ENCODE measurements at places on chromosomes 5 and 9. TPM values are rescaled to one million over a fixed set of nuclear protein-coding genes. Genes with fewer than 3 reads are reported as not detected.
A peak's percentile ranks its signal among the peaks of the same experiment; 100 is the strongest.

GRCh38 chr5:73018892-73019291, 63.1 kb downstream of the FCHO2 start:
- no peak overlapping the region for H3K27ac ChIP-seq
- H3K36me3 ChIP-seq: peaks cover 3% of the 10 kb centered on the region
- H3K4me3 ChIP-seq: no peak overlapping the region
- no peaks in the 10 kb centered on the region for H3K27me3 ChIP-seq
- DNase-seq: no peak
- H3K4me1 ChIP-seq: no peaks in the 10 kb centered on the region

GRCh38 chr5:170623576-170624181, 119.9 kb downstream of the KCNIP1 start:
- no peak overlapping the region for H3K4me3 ChIP-seq
- H3K27ac ChIP-seq: no peak overlapping the region
- no peaks in the 10 kb centered on the region for H3K4me1 ChIP-seq
- H3K27me3 ChIP-seq: no peaks in the 10 kb centered on the region

GRCh38 chr5:116764941-116765340, 190.3 kb upstream of the SEMA6A start:
- no peak overlapping the region for H3K4me3 ChIP-seq
- no peak overlapping the region for H3K27ac ChIP-seq

DNA sequence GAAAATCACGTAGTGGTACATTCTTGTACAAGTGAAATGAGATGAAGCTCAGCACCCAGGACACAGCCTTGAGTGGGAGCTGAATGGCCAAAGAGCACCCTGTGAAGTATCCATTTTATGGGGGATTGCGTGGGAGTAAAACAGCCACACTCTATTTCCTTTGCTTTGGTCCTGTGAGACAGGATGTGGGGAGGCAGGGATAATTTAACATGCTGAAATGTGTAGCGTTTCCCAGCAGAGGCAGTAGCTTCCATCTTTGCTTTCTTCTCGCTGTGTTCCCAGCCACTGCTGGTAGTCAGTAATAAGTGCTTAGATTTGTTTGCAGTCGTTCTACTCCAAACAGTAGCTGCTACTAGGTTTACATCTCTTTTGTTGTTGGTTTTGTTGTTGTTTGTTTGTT, 4.4 kb downstream of the IL31RA start:
- DNase-seq: no peak
- no peak overlapping the region for H3K27ac ChIP-seq
- H3K27me3 ChIP-seq: no peaks in the 10 kb centered on the region

DNA sequence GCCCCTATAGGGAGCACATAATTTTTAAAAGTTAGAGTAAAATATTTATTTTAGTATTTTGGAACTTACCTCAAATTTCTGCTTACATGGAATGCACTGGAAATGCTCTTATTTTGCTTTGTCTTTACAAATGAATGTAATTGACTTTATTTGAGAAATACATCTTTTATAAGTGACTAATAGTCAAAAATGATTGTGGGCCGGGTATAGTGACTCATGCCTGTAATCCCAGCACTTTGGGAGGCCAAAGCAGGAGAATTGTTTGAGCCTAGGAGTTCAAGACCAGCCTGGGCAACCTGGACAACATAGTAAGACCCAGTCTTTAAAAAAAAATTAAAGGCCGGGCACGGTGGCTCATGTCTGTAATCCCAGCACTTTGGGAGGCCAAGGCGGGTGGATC, 5.8 kb downstream of the HMGCR start:
- no peaks in the 10 kb centered on the region for H3K27me3 ChIP-seq
- H3K36me3 ChIP-seq: peaks cover 43% of the 10 kb centered on the region
- H3K4me3 ChIP-seq: no peak overlapping the region
- H3K4me1 ChIP-seq: peaks cover 31% of the 10 kb centered on the region

- no peaks in the 10 kb centered on the region for H3K4me1 ChIP-seq
- no peaks in the 10 kb centered on the region for H3K27me3 ChIP-seq
- H3K4me3 ChIP-seq: no peak overlapping the region
- H3K36me3 ChIP-seq: no peaks in the 10 kb centered on the region
- no peak overlapping the region for H3K27ac ChIP-seq
Measured at GRCh38 chr9:6938447-6938846, 180.7 kb downstream of the KDM4C start.

GRCh38 chr9:133342069-133342406, 5.9 kb downstream of the MED22 start:
- no peak for DNase-seq
- H3K27ac ChIP-seq: no peak overlapping the region
- no peaks in the 10 kb centered on the region for H3K27me3 ChIP-seq
- no peak overlapping the region for H3K4me3 ChIP-seq
- H3K4me1 ChIP-seq: peaks cover 3% of the 10 kb centered on the region

Gene SLC6A7
- total RNA-seq: not detected

DNA sequence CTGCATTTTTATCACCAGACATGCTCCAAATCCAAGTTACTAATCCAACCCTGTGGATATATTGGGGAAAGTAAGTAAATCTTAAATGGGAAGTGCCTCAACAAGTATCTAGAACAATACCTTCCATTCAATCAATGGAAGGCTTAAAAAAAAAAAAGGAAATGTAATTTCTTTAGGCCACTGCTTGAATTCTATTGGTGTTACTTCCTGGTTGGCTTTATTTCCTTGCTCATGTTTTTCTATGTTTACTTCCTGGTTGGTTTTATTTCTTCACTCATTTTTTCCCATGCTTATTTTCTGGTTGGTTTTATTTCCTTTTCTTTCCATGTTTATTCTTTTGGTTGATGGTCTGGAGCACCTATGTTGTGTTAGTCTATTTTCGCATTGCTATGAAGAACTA, 363.9 kb downstream of the KDM4C start:
- H3K27ac ChIP-seq: no peak overlapping the region
- no peaks in the 10 kb centered on the region for H3K4me1 ChIP-seq
- H3K36me3 ChIP-seq: no peaks in the 10 kb centered on the region
- no peak overlapping the region for H3K4me3 ChIP-seq

- no peaks in the 10 kb centered on the region for H3K27me3 ChIP-seq
- peaks cover 28% of the 10 kb centered on the region for H3K4me1 ChIP-seq
- no peak for DNase-seq
Measured at GRCh38 chr5:65967288-65968066, 41.1 kb downstream of the ERBIN start.

- H3K36me3 ChIP-seq: no peaks in the 10 kb centered on the region
- no peak overlapping the region for H3K27ac ChIP-seq
- no peaks in the 10 kb centered on the region for H3K27me3 ChIP-seq
- no peak overlapping the region for H3K4me3 ChIP-seq
- peaks cover 12% of the 10 kb centered on the region for H3K4me1 ChIP-seq
Measured at GRCh38 chr9:128911529-128912035, 9.2 kb upstream of the PHYHD1 start.

GRCh38 chr9:133394687-133395271, 18.6 kb downstream of the STKLD1 start:
- H3K27ac ChIP-seq: no peak overlapping the region
- no peaks in the 10 kb centered on the region for H3K4me1 ChIP-seq
- H3K36me3 ChIP-seq: no peaks in the 10 kb centered on the region
- H3K27me3 ChIP-seq: no peaks in the 10 kb centered on the region
- no peak overlapping the region for H3K4me3 ChIP-seq

GRCh38 chr5:112210430-112211005, 208.6 kb downstream of the EPB41L4A start:
- no peaks in the 10 kb centered on the region for H3K4me1 ChIP-seq
- H3K36me3 ChIP-seq: no peaks in the 10 kb centered on the region
- no peak overlapping the region for H3K4me3 ChIP-seq

DNA sequence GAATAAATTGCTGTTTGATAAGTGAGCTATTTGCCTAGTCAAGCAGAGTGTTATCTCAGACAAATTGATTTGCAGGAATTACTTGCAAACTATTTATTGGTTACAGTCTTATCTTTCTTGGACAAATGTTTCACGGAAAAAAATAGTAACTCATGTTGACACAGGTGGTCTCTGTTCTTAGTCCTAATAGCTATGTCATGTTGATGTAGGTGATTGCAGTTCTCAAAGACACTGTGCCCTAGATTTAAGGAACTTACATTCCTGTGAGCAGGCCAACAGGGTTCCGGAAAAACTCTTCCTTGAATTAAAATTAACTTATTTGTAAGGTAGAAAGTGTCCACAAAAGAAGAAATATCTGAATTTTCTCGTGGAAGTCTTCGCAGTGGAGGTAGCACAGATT, 109.6 kb upstream of the SLCO6A1 start:
- no peak for DNase-seq
- H3K27me3 ChIP-seq: no peaks in the 10 kb centered on the region
- H3K36me3 ChIP-seq: no peaks in the 10 kb centered on the region
- no peak overlapping the region for H3K4me3 ChIP-seq
- no peaks in the 10 kb centered on the region for H3K4me1 ChIP-seq
- H3K27ac ChIP-seq: no peak overlapping the region

DNA sequence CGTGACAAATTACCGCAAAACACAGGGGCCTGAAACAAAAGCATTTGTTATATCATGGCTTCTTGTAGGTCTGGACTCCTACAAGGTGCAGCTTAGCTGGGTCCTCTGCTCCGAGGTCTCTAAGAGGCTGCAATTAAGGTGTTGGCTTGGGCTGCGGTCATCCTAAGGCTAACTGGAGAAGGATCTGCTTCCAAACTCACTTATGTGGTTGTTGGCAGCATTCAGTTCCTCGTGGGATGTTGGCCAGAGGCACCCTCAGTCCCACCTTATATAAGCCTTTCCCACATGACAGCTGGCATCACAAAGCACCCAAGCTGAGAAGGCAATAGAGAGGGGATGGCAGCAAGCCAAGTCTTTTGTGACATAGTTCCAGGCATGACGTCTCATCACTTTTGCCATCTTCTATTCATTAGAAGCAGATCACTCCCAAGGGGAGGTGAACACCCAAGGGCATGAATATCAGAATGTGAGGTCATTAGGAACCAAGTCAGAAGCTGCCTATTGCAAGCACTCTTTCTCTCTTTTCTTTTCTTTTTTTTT, 47.9 kb upstream of the ZBTB43 start:
- DNase-seq: no peak
- H3K27me3 ChIP-seq: no peaks in the 10 kb centered on the region
- no peak overlapping the region for H3K4me3 ChIP-seq
- no peaks in the 10 kb centered on the region for H3K36me3 ChIP-seq
- no peaks in the 10 kb centered on the region for H3K4me1 ChIP-seq

GRCh38 chr5:107476783-107477182, 194.0 kb downstream of the EFNA5 start:
- no peak overlapping the region for H3K4me3 ChIP-seq
- DNase-seq: no peak

DNA sequence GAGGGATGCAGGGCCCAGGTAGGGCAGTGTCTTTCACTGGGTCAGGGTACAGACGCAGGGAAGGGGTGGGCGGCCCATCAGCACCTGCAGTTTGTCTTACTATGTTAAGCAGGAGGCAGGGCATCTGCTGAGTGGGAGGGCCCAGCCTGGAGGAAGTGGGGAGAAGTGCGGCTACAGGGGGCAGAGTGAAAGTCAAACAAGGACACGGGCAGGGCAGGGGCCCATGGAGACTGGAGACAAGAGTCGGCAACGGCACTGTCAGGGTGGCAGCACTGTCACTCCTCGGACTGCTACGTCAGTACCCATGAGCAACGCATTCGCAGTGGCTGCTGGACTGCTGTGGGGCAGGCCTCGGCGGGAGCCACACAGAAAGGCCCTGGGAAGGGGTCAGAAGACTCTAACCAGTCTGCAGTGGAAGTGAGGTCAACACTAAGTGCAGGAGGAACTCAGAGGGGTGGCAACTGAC, 19.7 kb downstream of the CAMSAP1 start:
- DNase-seq: no peak
- H3K27me3 ChIP-seq: no peaks in the 10 kb centered on the region
- no peak overlapping the region for H3K27ac ChIP-seq

GRCh38 chr9:114506082-114506390, 763 bp upstream of the WHRN start:
- H3K36me3 ChIP-seq: no peaks in the 10 kb centered on the region
- H3K27ac ChIP-seq: peak overlapping the region; percentile 74
- DNase-seq: no peak
- peaks cover 15% of the 10 kb centered on the region for H3K4me1 ChIP-seq
- peak overlapping the region; percentile 86 for H3K4me3 ChIP-seq
- H3K27me3 ChIP-seq: no peaks in the 10 kb centered on the region

Gene SPINK7
- not detected for total RNA-seq

Gene TMC1
- 0.36 TPM for total RNA-seq

DNA sequence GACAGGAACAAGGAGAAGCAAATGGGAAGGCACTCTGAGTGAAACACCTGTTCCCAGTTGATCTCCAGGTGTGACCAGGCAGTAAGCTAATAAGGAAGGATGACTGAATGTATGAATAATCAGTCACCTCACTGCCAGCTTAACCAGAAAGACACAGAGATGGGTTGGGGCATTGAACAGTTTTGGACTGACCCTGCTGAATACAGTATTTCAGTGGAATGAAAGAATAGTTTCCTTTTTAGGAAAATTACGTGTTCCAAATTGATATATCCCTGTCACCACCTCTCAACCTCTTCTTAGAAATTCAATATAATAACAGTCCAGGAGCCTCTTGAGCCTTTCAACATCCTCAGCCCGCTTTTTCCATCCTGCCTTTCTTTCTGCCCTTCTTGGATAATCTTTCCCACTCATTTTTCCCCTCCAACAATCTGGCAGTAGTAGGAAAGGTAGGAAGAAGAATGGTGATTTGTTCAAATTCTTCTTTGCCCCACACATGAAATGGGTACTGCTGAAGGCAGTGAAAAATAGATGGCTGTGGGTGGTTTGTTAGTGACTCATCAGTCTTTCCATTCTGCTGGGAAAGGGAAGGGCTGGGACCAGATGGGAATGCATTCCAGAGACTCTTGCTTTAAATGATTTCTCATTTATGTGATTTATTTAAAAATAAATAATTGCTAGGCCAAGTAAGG, 117.9 kb downstream of the ZSWIM6 start:
- DNase-seq: peak; percentile 39
- H3K27ac ChIP-seq: peak overlapping the region; percentile 40
- no peaks in the 10 kb centered on the region for H3K27me3 ChIP-seq
- H3K4me1 ChIP-seq: peaks cover 18% of the 10 kb centered on the region
- H3K36me3 ChIP-seq: no peaks in the 10 kb centered on the region

DNA sequence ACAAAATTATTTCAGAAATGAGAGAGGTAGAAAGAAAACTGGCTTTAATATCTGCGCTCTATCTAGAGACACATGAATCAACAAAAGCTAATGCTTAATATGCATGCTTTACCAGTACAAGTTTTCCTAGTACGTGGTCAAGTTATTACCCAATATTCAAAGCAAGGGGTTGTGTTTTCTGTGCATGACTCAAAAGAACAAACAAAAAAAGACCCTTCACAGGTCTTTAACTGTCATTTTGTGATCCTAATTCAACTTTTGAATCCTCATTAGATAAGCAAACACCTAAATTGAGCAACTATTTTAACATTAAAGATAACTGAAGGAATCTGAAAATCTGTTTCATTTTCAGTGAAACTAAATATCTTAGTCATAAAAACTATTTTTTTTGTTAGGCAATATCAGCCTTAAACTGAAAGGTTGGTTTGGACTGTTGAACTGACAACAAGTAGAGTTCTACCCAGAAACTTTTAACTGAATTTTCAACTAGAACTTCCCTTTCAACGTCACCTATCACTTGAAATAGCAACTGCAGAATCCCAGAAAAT, 12.5 kb downstream of the ST8SIA4 start:
- no peak for DNase-seq
- no peak overlapping the region for H3K27ac ChIP-seq
- no peaks in the 10 kb centered on the region for H3K36me3 ChIP-seq
- H3K4me1 ChIP-seq: no peaks in the 10 kb centered on the region
- no peaks in the 10 kb centered on the region for H3K27me3 ChIP-seq

GRCh38 chr5:84715091-84715490, 330.4 kb upstream of the EDIL3 start:
- no peak overlapping the region for H3K27ac ChIP-seq
- DNase-seq: no peak
- no peaks in the 10 kb centered on the region for H3K27me3 ChIP-seq

Data from Panc1 (cell line).